ENCODE measurements at places on chromosomes 6 and 20.

GRCh38 chr20:53692465-53693067, 98.9 kb upstream of the ZNF217 start:
- DNase-seq = no peak

DNA sequence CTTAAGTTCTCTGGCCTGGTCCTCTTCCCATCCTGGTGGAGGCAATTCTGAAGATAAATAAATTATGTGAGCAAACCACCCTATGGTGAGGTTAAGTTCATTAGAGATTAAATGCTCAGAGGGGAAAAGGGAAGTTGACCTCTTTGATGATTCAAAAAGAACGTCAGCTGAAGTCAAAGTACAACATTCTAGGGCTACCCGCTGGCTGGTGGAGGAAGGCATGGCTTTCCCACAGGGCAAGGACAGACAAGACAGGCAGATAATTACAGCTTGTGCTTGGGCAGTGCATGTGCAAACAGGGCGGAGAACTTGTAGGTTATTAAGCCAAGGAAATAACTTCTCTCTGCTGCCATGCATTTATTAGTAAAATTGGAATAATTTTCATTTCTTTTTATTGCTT, 91.0 kb upstream of the SLC24A3 start:
- DNase-seq = no peak

DNA sequence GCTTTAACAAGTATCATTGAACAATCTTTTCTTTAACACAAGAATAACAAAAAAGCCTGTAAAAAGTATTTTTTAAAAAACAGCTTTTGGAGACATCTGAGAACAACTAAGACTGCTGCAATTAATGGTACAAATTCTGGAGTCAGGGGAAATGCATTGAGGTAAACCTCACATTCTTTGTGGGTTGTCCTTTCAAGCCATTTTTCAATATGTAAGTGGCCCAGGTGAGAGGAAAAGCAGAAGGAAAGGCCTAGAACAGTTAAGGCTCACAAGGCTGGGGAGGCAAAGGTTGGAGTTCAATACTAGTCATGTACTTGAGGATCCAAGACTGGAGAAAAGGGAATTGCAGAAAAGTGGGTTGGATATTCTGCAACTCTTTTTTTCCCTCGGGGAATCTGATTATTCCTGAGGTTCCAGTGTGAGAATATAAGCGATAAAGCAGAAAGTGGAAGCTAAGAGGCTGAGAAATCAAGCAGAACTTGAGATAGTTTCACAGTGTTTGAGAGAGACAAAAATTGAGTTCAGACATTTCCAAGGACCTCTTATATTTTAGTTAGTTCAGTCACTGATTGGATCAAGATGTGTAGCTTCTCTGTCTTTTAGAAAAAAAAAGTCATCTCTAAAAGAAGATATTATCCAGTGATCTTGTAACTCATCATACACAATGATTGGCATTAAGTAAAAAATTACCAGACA, 25.0 kb upstream of the TXLNB start:
- DNase-seq = no peak

GRCh38 chr6:12967686-12968085, 251.1 kb downstream of the PHACTR1 start:
- no peak for DNase-seq

DNA sequence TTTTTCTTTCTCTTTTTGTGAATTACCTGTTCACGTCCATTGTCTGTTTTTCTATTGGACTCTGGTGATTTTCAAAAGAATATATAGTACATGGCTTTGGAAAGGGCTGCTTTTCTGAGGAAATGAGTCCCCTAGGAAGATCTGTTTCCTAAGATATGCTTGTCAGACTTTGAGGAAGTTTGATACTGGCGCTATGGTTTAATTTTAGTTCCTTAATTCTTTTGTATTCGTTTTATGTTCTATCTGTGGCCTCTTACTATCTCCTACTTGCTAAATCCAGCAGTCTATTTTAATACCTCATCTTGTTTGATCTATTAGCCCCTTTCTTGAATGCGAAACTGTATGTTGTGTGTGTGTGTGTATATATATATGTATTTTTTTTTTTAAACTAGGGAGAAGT, 101.9 kb downstream of the LIN28B start:
- no peak for DNase-seq

DNA sequence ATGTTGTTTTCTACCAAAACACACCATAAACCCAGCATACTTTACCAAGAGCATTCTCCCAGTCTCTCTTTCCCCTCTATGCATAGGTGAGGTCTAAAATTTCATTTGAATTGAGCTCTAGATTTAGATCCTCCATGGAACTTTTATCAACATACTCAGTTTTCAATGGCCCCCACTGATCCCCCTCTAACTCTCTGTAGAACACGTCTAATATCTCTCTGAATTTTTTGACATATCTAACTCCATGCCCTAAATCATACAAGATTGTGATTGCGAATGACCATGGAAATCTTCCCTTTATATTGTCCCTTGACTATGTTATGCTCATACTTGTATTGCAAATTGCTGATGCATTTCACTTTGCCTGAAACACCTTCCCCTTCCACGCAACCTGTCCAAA, 38.1 kb upstream of the HBS1L start:
- no peak for DNase-seq

GRCh38 chr6:16413399-16413798, 175.0 kb downstream of the GMPR start:
- DNase-seq = no peak

- no peak for DNase-seq
Measured at GRCh38 chr6:31086788-31087440, 25.5 kb downstream of the C6orf15 start.

GRCh38 chr6:45469663-45470062, 91.9 kb upstream of the SUPT3H start:
- DNase-seq = no peak
